ENCODE measurements at places on chromosomes 5 and 9.

GRCh38 chr5:102853680-102854079 is 98.6 kb downstream of the PAM start:
- peak; percentile 50 for DNase-seq

DNA sequence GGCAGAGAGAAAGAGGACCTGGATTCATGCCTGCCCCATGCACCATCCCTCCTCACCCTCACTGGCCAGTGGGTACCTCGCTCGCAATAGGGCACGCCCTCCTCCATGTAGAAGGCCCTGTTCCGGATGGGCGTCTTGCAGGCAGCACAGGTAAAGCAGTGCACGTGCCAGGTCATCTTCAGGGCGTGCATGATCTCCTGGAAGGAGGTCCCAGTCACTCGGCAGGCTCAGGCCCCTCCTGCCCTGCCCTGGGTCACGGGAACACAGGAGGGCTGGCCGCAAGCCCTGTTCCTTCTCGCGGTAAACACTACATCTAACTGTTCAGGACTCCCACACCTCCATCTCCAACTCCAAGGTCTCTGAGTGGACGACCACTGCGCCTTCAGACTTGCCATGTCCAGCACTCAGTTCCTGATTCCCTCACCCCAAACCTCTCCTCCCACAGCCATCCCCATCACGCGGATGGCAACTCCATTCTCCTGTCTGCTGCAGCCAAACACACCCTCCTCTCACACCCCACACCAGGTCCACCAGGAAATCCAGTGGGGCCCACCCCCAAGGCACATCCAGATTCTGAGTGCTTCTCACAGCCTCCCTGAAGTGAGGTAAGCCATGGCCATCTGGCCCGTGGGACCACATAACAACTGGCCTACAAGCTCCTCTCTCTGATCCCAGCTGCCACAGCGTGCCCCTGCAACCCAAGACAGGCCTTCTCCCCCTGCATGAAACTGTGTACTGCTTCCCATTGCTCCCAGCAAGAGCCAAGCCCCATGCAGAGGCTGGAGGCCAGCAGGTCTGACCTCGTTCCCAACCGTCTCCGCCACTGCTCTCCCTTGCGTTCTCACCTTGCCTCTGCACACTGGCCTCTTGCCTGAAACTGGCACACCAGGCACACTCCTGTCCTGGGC is 10.8 kb upstream of the DBN1 start:
- DNase-seq: no peak

DNA sequence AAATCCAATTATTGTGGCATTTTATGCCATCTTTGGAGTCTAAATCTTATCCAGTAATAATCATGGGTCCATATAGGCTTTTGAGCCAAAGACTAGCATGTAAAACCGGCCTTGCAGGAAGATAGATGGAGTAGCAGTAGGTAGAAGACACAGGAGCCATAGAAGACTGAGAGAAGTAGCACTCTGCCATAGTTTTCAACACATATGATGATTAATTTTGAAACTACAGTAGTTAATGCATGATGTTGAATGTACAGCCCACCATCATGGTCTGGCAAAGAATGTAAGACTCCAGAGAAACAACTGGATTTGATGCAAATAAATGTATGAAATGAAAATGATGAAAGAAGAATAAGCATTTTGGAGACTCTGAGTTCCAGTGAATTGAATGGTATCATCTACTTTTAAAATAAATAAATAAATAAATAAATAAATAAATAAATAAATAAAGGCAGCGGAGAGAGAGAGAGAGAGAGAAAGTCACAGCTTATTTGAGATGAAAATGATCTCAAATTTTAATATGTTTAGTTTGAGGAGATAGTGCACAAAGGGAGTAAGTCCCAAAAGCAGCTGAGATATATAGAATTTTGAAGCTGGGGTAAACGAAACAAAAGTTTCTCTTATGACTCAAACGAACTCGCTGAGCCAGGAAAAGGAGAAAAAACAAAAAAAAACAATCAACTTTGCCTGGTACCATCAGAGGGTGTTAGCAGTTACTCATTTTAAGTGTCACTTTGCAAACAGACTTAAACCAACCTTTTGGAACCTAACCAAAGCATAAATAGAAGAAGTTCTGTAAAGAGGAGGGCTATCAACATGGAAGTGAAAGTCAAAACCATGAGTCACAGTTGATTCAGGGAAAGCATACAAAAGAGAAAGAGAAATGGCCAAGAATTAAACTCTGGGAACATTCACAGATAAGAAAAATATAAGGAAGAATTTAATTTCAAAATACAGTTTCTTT is 388.7 kb downstream of the CETN3 start:
- peak; percentile 26 for DNase-seq

- DNase-seq: no peak
Observed at GRCh38 chr5:176817369-176817840, 7.0 kb downstream of the UNC5A start.

GRCh38 chr5:155554500-155554899 is 540.9 kb downstream of the KIF4B start:
- no peak for DNase-seq

- no peak for DNase-seq
Observed at GRCh38 chr5:139265001-139265400, 28.5 kb upstream of the MATR3 start.

DNA sequence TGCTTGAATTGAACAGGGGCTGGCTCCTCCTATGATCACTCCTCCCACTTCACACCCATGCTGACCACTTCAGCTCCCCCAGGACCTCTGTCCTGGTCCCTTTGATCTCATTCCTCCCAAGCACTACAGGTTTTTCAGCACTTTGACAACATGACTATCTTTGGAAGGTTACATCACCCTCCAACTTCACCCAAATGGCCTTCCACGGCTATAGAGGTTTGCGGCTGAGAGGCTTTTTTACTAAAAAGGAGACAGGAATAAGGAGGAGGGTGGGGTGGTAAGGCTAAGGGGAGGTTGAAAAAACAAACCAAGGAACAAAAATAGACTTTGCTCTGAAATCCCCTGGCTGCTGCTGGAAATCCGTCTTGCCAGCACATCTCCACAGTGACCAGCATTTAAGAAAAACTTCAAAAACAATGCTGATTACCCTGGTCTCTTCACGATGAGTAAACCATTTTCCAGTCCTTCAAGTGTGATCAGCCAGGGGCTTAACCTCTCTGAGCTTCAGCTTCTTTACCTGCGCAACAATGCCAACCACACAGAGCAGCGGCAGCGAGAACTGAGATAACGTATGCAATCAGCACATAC is 102.7 kb downstream of the DPYSL3 start:
- DNase-seq: peak; percentile 47

DNA sequence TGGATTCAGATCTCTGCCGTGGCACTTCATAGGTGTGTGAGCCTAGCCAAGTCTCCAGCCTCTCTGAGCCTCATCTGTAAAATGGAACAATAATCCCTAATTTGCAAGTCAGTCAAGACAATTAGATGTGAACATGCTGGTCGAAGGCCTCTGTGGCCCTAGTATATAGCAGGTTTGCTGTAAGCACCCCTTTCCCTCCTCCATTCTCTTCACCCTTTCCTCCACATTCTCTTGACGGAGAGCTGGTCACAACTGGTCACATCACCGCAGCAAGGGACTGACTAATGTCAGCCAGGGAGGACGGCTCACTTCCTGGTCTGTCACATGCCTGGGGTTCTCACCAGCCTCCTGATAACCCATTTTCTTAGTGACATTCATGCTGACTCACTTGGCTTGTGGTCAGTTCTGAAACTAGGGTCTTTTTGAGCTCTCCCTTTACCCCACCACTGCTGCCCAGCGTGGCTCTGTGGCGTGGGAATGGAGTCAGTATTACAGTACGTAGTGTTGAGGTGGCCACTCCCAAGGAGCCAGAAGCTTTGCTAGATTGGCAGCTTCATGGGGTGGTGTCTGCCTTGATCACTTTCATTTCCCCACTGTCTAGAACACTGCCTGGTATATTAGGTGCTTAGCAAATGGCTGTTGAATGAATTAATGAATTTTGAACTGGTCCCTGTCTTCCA is 47.8 kb downstream of the ERGIC1 start:
- no peak for DNase-seq

DNA sequence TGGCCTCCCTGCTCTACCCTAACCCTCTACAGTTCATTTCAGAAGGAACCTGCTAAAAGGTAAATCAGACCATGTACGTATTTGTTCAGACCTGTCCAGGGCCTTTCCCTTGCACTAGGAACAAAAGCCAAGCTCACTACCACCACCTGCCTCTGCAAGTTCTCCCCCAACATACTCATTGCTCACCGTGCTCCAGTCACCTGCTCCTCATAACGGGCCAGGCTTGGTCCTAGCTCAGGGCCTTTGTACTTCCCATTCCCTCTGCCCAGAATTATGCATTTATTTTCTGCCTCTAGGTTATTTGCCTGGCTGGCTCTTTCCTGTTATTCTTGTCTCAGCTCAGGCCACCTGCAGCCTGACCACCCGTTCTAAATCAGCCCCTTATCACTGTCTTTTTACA is 4.8 kb upstream of the FGF1 start:
- no peak for DNase-seq

- DNase-seq: peak; percentile 52
Observed at GRCh38 chr9:14165376-14166035, 148.4 kb downstream of the NFIB start.

DNA sequence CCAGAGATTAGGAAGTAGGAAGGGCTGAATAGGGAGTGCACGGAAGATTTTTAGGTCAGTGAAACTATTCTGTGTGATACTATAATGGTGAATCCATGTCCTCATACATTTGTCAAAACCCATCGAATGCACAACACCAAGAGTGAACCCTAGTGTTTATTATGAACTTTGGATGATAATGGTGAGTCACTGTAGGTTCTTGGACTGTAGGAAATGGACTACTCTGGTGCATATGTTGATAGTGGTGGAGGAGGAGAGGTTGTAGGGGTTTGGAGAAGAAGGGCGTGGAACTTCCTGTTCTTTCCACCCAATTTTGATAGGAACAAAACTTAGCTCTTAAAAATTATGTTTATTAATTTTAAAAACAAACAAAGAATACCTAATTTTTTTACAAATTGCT is 14.3 kb downstream of the CTSL start:
- DNase-seq: no peak

- DNase-seq: no peak
Observed at GRCh38 chr5:43255704-43256103, 57.5 kb downstream of the HMGCS1 start.
